ENCODE measurements at places on chromosomes 2 and 18. TPM values are rescaled to one million over a fixed set of nuclear protein-coding genes. Genes with fewer than 3 reads are reported as not detected.

The PLB1 gene
- 0.45 TPM for total RNA-seq

The PPP1R1C gene
- 4.0 TPM for total RNA-seq

The FER1L5 gene
- total RNA-seq = not detected

The HADHA gene
- total RNA-seq = 129 TPM

The GREB1 gene
- 1.3 TPM for total RNA-seq

The IL36G gene
- not detected for total RNA-seq

The SEPTIN10 gene
- total RNA-seq = 29.0 TPM

GRCh38 chr2:127661072-127661649, 14.2 kb downstream of the LIMS2 start:
- no peak for DNase-seq

- DNase-seq = peak; percentile 51
These were observed 36.0 kb downstream of the MRPL33 start for GRCh38 chr2:27807476-27807875.

GRCh38 chr2:54013996-54014395, 43.2 kb upstream of the PSME4 start:
- DNase-seq = no peak

DNA sequence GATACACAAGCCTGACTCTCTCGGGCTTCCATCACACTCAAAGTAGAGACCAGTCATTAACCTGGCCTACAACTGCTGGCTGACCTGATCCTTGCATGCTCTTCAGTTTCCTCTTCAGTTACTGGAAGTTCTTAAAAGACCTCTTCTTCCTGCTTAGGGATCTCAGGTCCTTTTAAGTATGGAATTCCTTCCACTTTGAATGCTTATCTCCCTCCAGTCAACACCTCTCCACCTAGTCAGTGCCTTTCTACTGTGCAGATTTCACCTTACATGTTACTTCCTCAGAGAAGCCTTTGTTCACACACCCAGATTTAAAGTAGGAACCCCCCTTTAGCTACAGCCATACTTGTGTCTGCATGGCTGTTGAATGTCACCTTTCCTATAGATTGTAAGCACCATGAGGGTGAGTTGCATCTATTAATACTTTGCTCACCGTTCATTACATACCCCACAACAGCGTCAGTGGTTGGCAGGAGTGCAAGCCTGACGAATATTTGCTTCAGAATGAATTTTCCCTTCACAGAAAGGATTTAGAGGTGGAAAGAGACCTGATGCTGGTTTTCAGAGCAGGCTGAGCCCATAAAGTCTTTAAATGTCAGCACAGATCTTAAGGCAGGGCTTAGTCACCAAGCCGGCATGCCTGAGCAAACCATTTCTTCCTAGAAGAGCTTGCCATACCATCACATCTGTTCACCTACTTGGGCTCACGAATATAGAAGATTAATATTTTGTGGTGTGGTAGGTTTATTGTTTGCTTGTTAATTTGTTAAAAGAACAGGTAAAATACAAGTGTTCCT, 90.1 kb downstream of the ACVR1 start:
- DNase-seq = no peak

- no peak for DNase-seq
These were observed 14.9 kb downstream of the PROKR1 start for GRCh38 chr2:68658266-68658665.

DNA sequence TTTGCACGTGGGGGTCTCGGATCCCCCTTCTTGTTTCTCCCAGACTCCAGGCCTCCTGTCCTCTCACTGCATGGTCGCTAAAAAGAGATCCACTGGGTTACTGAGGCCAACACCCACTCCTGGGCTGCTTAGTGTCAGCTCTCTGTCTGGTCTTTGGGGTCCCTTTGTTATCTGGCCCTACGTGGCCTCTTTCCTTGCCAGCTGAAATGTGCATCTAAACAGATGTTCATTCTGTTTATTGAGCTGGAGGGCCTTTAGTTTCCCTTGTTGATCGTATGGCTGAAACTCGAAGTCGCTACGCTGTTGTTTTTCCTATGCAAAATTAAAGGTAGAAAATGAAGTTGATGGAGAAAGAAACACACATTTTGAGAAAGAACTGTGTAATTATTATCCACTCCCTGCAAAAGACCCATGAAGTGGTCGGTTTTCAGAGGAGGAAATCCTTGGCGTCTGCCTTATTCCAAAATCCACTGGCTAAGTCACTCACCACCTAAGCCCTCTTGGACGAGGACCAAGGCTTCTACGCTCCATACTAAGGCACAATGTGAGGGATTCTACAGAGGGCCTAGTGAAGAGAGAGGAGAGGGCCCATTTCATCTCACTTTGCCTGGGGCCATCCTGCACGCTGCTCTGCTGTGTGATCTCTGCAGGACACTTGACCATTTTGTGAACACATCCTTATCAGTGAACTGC, 105.3 kb downstream of the GLI2 start:
- DNase-seq = no peak

- DNase-seq = no peak
These were observed 43.5 kb downstream of the PSMD14 start for GRCh38 chr2:161351678-161352077.

- no peak for DNase-seq
These were observed 20.5 kb downstream of the PCARE start for GRCh38 chr2:29053670-29054400.

DNA sequence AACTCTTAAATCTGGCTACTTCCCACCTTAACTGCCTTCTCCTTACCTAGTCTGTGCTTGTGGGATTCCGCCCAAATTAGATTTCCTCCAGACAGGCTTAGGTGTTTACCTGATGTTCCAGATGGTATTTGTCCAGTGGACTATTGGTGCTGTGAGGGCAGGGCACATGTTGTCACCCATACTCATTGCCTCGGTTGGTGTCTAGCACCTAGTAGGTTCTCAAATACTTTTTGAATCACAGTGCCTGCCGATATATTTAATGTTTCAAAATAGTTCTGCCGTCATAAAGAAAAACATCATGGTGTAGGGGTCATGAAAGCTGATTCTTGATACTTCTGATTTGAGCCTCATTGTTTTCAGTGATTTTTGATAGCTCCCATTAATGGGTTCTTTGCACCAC, 1.1 kb downstream of the SEPTIN2 start:
- DNase-seq = no peak

DNA sequence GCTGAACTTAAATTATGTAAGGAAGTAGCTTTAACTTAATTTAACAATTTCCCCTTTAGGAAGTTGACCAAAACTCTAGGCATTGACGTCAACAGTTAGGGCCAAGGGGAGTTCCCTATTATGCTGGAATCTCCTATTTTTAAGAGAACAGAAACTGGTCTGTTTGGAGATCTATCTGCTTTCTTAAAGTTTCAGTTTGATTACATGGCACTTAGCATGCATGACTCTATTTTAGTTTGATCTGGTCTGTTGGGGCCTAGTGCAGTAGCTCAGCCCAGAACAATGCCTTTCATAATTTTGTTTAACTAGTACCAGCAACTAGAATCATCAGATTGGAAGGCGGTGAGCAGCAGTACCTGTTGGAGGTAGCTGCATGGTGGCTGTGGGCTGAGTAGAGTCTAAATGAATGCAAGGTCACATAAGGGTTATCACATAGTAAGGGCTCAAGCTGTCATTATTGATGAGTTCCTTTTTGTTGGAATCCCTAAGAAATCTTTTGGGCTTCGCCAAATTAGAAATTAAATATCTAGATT, 60.5 kb upstream of the ZNG1B start:
- no peak for DNase-seq

GRCh38 chr18:47968006-47968676, 37.7 kb upstream of the SMAD2 start:
- DNase-seq = peak; percentile 48
